ENCODE measurements at places on chromosomes 6 and 20.

DNA sequence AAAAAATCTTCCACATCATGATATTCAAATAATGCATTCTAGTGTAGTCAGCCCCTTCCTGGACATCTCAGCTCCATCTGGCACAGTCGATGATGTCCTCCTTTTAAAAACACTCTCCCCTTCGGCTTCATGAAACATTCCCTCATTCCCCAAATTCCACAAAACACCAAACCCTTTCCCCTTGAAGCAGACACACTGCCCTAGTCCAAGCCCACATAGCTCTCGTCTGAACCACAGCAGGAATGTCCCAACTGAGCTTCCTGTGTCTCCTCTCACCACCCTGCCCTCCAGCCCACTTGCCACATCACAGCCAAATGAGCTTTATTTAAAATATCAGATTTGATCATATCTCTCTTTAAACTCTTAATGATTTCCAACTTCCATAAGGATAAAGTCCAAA, 106.4 kb upstream of the CARMIL1 start:
- DNase-seq = peak; percentile 9

DNA sequence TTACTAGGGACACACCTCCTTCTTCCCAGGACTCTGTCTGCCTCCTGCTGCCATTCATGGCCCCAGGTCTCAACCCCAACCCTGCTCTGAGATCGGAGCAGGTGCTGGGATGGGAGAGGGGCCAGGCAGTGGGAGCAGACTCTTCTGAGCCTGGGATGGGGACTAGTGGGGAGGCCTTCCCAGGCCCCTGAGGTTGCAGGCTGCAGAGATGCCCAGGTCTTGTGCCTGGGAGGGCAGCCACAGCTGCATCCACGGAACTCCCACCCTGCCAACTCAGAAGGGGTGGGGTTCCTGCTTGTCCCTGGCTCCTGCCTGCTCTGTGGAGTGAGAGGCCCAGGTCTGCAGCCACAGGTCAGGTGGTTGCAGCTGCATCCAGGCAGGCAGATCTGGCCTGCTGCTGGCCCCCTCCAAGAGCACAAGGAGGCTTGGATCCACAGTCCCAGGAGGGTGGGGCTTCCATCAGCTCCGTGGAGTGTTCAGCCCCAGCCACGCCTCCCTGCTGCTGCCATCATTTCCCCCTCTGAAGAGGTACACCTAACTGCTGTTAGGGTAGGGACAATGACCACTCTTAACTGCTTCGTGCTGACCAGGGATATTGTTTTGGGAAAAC, 2.9 kb upstream of the SLC22A1 start:
- DNase-seq = no peak

- DNase-seq = peak; percentile 82
Observed at GRCh38 chr6:94045099-94045829, 625.9 kb upstream of the EPHA7 start.

DNA sequence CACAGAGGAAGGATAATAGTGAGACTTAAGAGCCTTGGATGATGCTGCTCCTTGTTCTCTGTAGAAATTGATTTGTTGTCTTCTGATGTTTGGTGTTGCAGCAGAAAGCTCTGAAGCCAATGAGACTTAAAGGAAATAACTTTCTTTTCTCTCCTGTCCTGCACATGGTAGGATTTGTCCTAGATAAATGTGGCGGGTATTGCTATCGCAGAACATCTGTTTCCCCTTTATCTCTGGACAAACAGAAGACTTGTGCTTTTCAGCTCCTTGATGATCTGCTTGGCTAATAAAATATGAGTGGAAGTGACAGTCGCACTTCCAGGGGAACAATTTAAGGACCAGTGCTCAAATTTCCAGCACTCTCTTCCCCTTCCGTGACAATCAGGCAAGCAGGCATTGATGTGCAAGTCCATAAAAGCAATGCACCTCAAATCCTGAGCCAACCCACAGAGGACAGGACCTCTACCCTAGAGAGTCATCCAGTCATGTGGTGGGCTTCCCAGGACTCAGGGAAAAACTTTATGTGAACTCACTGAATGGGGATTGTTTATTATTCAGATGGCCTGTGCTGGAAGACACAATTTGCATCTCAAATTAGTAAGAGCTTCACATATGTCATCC, 9.9 kb upstream of the NCR2 start:
- no peak for DNase-seq

GRCh38 chr20:63911176-63911575, 16.2 kb downstream of the DNAJC5 start:
- DNase-seq = peak; percentile 46

DNA sequence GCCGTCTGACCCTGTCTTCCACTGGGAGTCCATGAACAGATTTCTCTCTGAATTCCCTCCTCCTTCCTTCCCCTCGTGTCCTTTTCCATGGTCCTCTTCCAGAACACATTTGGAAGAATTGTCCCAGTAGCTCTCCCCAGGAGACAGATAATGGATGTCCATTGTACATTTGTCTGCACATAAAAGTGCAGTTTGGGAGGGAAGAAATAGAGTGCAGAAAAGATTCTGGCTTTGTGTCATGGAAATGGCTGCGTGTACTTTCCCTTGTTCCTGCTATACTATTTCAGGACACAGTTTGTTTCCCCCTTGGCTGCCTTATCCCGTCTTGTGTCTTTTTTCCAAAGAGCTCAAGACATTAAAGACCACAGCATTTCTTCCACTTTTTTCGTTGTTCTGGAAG, 127.6 kb downstream of the SYNDIG1 start:
- no peak for DNase-seq

DNA sequence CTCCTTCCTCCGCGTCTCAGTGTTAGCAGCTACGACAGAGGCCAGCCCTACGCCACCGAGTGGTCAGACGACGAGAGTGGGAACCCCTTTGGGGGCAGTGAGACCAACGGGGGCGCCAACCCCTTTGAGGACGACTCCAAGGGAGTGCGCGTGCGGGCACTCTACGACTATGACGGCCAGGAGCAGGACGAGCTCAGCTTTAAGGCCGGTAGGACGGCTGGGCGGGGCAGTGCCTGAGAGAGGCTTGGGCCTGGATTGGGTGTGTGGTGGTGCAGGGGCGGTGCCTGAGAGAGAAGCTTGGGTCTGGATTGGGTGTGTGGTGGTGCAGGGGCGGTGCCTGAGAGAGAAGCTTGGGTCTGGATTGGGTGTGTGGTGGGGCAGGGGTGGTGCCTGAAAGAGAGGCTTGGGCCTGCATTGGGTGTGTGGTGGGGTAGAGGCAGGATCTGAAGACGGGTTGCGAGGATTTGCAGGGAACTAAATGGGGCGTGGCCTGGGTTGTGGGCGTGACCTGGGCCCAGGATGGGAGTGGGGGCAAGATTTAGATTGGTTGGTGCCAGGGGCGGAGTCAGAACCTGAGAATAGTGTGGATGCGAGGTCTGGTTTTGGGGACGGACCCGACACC, 24.4 kb downstream of the SPDEF start:
- DNase-seq = no peak

All from ACHN (cell line).